ENCODE measurements at places on chromosomes 2 and 18. TPM values are rescaled to one million over a fixed set of nuclear protein-coding genes. Genes with fewer than 3 reads are reported as not detected.

COBLL1 gene
- 92.0 TPM for total RNA-seq

ARHGAP25 gene
- total RNA-seq, result 3.1 TPM

TMEM198 gene
- 1.2 TPM for total RNA-seq

CPO gene
- total RNA-seq, result not detected

UGT1A8 gene
- 0.16 TPM for total RNA-seq

CD8B gene
- not detected for total RNA-seq

FBXO48 gene
- 1.00 TPM for total RNA-seq

TMEM150A gene
- total RNA-seq, result 7.9 TPM

SPC25 gene
- total RNA-seq, result 6.0 TPM

OTX1 gene
- 1.8 TPM for total RNA-seq

ACVR1C gene
- 0.64 TPM for total RNA-seq

DNA sequence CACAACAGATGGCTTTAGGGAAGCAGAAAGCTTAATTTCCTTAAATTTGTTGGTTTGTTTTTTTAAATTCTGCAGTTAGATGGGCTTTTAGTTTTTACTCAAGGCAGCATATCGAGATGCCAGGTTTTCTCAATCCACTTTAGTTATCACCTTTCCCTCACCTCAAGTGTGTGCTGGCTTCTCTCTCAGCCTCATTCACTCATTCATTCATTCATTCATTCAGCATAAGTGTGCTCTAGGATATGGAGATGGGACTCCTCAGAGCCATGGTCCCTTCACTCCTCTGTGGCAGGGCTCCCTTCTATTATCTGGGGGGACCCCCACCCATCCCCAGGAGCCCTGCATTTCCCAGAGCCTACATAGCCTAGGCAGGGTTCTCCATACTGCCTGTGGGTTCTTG lies 19.0 kb downstream of the VIL1 start:
- no peak for ATAC-seq

DNA sequence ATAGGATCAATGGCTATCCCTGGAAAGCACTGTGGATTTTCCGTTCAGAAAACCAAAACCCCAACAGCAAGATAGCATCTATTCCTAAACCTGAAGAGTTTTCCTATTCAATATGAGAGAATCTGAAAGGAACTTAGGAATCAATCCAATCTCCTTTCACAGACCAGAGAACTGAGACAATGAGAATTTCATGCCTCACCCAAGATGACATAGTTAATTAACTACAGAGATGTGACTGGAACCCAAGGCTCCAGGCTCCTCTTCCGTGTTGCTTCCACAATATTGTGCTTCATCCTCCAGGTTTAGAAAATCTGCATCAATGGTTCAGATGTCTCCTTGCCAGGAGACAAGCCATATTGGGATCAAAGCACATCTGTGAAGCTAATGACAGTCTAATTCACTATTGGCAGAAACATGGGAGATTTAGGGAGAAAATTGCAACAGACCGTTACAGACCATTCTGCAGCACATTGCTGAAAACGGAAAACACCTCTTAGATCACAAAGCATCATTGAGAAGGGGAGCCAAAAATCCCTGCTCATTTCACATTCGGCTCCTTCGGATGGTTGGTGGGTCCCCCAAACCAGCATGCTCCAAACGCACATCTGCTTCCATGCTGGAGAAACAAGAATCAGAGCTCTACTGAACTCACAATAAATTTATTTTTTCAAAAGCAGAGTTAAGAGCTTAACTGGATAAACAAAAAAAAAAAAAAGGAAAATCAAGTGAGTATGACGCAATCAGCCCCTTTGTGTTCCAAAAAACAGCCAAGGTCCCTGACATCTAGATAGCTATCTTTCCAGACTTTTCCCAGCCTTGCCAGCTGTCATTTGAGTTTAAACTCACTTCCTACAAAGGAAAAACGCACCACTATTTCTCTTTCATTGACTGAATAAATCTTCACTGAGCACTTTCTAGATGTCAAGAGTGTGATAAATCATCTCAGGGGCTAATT lies 290.3 kb downstream of the C1D start:
- ATAC-seq, result no peak

DNA sequence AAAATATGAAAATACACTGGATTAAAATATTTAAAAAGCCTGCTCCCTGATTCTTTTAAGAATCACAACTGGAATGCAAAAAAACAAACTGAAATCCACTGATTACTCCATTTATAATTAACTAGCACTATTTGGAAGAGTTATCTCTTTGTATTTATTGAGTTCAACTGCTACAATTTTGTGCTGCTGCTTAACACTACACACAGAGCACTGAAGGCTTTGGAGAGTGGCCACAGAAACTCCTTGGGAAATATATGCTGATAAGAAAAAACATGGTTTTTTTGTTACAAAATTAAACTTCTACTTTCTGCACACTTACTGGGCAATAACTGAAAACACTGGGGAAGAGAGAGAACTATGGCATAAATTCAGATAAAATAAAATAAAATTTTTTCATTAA lies 19.8 kb upstream of the BZW1 start:
- ATAC-seq, result no peak

GRCh38 chr2:196166876-196167275 lies 4.5 kb downstream of the STK17B start:
- no peak for ATAC-seq

- no peak for ATAC-seq
These were observed 31.8 kb downstream of the RNU4ATAC start for GRCh38 chr2:121562269-121563176.

DNA sequence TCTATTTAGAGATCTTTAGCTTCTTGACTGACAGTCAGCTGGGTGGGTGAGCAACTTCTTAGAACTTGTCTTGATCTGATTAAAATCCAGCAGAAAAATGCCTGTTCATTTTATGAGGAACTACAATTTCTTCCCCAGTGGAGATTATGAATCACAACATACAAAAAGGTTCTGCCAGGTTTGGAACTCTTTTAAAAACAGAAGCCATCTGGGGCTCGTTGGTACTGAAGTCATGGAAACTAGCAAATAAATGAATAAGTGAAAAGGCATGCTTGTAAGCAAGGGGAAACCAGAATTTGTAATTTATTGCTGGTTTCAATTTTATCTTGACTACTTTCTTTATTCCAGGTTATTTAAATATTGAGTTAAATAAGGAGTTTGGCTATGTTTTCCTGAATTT lies 767.4 kb downstream of the MBD2 start:
- no peak for ATAC-seq

DNA sequence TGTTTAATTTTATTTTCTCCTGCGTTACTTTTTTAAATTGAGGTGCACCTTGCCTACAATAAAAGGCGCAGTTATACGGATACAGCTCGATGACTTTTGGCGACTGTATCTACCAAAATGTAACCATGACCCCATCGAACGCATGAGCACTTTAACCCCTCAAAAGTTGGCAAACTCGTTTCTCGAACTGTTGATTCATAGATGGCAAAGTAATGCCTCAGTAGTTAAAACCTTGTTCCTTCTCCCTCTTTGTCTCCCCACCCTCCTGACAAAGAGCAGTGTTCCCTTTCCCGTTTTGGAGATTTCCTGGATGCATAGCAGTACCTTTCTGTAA lies 577 bp downstream of the MOGAT1 start:
- ATAC-seq, result peak; percentile 32

- no peak for ATAC-seq
These were observed 307.4 kb downstream of the CTNNA2 start for GRCh38 chr2:79820281-79820680.

DNA sequence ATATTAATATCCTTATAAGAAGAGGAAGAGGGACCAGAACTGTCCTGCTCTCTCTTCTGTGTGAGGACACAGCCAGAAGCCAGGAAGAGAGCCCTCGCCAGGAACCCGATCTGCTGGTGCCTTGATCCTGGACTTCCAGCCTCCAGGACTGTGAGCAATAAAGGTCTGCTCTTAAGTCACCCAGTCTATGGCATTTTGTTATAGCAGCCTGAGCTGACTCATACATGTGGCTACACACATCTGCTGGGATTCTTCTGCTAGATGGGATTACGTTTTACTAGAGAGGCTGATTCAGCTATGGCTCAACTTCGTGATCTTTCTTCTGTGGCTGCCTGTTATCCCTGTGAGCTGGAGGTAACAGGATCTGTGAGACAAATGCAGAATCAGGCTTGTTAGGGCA lies 29.6 kb downstream of the ARL4C start:
- peak; percentile 52 for ATAC-seq

- ATAC-seq, result no peak
These were observed 110.9 kb upstream of the RMP24 start for GRCh38 chr18:35861367-35862118.

- ATAC-seq, result no peak
These were observed 125.7 kb upstream of the LMAN1 start for GRCh38 chr18:59484561-59485328.

GRCh38 chr2:142930835-142931398 lies 53.5 kb downstream of the KYNU start:
- no peak for ATAC-seq

- peak; percentile 44 for ATAC-seq
These were observed 149.3 kb downstream of the COL6A3 start for GRCh38 chr2:237264480-237265219.

DNA sequence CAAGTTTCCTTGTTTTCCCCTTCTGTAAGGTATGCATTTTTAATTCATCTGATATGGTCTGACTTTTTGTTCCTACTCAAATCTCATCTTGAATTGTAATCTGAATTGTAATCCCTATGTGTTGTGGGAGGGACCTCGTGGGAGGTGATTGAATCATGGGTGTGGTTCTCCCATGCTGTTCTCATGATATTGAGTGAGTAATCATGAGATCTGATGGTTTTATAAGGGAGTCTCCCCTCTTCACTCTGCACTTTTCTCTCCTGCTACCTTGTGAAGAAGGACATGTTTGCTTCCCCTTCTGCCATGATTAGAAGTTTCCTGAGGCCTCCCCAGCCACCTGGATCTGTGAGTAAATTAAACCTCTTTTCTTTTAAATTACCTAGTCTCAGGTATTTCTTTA lies 476.1 kb downstream of the LPIN1 start:
- ATAC-seq, result no peak

DNA sequence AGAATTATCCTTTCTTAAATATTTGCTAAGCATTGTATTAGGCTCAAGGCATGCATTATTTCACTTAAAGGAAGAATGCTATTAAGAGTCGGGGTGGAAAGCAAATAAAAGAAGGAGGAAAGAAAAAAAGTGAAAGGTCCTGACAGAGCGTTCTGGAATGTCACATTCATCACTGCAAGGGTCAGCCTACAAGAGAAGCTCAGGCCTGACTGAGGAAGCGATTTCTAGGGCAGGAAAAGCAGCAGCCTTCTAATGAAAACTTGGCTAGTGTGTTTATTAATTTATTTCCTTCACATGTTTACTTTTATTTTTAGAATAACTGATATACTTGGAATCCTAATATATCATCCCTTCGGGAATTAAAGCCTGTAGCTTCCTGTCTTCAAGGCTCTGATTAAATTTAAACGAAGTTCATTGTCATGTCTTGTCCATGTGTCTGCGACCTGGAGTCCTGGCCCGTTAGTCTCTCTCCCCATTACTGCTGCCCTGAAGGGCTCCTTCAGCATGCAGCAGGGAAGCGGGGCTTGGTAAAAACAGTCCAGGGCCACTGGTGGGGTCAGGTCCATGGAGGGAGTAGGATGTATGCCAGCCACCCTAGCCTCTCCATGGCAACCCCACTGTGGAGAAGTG lies 119.2 kb upstream of the CCDC68 start:
- ATAC-seq, result no peak

GRCh38 chr18:6382963-6383362 lies 31.7 kb downstream of the L3MBTL4 start:
- no peak for ATAC-seq

GRCh38 chr18:2522112-2522511 lies 49.2 kb downstream of the METTL4 start:
- ATAC-seq, result no peak

DNA sequence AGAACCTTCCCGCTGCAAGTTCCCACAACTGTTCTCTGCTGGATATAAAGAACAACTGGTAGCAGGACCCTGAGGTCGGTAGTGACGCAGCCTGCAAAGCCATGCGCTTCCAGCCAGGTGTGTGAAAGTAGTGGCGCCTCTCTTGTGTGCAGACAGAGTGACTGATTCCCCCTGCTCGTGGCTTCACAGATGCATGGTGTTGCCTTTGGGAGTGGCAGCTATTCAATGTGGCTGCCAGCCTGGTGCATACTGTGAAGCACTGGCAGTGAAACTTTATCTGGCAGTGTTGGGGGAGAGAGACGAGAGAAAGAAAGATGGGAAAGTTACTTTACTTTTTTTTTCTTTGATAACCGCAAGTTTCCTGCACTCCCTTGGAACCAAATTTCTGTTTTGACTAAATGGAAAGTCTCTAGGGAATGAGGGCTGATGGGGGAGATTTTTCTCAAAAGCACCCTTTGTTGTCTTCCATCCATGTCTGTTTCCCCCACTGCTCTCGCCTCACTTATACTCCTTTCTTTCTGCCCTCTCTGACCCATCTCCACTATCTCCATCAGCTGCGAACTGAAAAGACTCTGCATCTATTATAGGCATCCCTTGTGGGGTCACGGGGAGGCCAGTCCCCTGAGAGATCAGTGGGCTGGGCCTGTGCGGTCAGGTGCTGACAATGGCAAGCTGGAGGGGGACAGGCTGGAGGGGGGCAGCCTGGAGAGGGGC lies 90.0 kb upstream of the TNP1 start:
- no peak for ATAC-seq

GRCh38 chr2:9167718-9168657 lies 38.6 kb upstream of the ASAP2 start:
- ATAC-seq, result no peak

DNA sequence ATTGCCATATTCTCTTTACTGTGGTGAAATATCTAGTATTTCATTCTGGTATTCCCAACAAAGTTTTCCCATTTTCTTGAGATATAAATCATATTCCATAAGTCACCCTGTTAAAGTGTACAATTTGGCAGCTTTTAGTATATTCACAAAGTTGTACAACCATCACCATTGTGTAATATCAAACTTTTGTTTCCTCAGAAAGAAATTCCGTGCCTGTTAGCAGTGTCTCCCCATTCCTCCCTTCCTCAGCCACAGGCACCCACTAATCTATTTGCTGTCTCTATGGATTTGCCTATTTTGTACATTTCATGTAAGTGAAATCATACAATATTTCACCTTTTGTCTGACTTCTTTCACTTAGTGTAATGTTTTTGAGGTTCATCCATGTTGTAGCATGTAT lies 19.7 kb downstream of the NCOA1 start:
- ATAC-seq, result no peak

DNA sequence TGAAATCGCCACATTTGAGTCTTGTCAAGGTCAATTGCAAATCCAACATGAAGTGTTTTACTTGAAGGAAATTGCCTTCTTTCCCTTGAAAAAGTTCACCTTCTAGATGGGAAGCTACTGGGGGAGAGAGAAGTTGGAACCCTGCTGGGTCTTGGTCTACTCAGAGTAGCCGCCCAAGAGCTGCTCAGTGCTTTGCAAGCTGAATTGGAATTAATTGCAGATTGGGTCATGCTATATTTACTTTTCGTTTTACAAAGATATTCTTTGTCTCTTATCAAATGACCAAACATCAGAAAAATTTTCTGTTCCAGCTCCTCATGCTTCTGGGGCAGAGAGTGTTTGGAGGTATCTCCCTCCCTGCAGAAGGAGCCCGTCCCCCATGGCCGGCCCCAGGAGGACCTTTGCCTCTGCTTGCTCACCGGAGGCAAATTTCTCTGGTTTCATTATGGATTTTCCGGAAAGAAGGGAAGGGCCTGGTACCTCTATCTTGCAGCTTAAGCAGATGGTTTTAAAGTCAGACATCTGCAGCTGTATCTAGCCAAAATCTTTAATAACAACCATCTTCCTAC lies 289.7 kb downstream of the MYT1L start:
- ATAC-seq, result no peak

GRCh38 chr2:69517410-69517809 lies 80.2 kb upstream of the NFU1 start:
- no peak for ATAC-seq

Measured in esophagus mucosa (tissue), 1 donor.